ENCODE measurements at places on chromosomes 12 and 14.

DNA sequence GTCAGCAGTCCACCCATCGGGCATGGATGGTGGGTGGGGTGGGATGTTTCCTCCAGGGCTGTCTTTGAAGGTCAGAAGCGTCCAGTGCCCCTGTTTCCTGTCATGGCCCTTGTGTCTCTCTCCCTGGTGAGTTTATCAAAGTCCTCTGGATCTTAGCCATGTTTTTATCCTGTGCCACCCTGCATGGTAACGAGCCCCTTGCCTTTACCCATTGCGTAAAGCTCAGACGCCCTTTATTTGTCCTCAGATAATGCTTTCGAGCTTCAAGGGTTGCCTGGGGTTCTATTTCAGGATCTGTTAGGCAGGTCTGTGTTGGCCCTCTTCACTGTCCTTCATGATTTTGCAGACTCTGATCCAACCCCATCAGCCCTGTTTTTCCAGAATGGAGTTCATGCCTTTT, 172.9 kb downstream of the TSPAN9 start:
- no peak for DNase-seq

- DNase-seq = no peak
Measured at GRCh38 chr12:101045486-101046464, 164.3 kb downstream of the SLC5A8 start.

DNA sequence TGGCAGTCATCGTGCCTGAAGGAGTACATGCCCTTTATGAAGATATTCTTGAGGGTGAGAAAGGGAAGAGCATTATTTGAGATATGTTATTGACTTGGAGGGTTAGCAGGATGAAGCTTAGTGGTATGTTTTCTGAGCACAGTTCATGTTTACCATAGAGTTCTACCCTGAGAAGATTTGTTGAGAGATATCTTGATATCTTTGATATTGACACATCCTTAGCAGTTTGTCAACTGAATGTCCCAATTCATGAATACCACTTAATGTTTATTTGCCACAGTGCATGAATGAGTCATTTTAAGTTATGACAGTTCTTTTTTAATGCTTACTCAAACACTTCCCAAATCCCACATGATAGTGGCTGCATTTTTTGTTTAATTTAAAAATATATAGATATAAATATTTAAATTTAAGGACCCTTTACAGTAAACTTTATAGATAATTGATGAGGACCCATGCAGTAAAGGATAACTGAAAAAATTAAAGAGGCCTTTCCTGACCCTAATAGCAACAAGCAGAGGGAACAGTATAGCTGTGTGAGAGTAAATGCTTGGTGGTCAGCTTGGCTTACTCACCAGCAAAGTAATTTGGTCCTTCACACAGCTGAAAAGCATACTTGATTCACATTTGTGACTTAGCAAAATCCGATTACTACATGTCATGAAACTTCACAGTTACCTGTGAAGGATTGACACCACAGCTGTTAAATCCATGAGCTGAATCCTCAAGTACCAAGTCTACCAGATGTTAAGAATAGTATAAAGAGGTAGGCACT, 25.8 kb downstream of the SLC39A9 start:
- peak; percentile 63 for DNase-seq

DNA sequence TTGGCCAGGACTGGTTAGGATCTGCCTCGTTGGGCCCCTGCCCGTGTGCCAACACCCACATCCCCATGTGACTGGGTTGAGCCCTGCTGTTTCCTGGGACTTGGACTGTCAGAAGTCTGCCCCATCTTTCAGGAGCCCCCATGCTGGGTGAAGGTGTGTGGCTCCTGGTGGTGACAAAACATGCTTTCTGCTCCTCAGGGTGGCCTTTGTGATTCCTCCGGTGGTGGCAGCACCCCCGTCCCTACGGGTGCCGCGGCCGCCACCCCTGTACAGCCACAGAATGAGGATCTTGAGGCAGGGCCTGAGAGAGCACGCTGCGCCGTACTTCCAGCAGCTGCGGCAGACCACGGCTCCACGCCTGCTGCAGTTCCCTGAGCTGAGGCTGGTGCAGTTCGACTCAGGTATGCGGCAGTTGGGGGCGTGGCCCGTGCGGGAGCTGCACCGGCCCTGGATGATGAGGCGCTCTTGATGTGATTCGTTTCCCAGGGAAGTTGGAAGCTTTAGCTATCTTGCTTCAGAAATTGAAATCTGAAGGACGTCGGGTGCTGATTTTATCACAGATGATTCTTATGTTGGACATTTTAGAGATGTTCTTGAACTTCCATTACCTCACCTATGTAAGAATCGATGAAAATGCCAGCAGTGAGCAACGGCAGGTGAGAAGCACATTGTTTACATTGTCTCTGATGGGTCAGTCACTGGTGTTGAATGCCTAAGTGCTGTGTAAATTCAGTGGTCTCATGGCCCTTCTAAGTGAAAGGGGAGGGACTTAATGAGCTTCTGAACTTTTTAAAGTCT, 80.0 kb downstream of the EP400 start:
- DNase-seq = no peak

GRCh38 chr12:108321688-108322087, 17.4 kb downstream of the CMKLR1 start:
- no peak for DNase-seq
